ENCODE measurements at places on chromosomes 7 and 10.

GRCh38 chr7:74029991-74030415, 2.0 kb downstream of the ELN start:
- DNase-seq = no peak

- DNase-seq = no peak
Observed at GRCh38 chr10:119737039-119737663, 11.3 kb downstream of the INPP5F start.

DNA sequence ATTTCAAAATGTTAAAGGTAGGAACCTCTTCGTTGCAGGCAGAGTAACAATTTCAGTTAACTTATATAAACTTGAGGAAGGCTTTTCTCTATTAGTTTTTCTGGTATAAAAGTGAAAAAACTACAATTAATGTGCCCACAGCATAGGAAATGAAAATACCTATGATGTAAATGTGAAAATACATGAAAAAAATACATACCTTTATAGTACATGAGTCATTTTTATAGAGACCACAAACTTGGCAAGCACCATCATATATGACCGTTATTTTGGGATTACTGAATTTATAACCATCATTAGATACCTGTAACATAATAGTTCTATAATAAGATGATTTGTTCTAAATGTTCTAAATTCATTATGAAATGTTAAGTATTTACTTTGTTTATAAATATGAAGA, 42.7 kb downstream of the VWDE start:
- no peak for DNase-seq

- no peak for DNase-seq
Observed at GRCh38 chr7:30091491-30091912, 43.3 kb upstream of the MTURN start.

- no peak for DNase-seq
Observed at GRCh38 chr10:57849691-57850357, 417.9 kb downstream of the IPMK start.

- no peak for DNase-seq
Observed at GRCh38 chr10:117249493-117250093, 8.7 kb downstream of the SLC18A2 start.

DNA sequence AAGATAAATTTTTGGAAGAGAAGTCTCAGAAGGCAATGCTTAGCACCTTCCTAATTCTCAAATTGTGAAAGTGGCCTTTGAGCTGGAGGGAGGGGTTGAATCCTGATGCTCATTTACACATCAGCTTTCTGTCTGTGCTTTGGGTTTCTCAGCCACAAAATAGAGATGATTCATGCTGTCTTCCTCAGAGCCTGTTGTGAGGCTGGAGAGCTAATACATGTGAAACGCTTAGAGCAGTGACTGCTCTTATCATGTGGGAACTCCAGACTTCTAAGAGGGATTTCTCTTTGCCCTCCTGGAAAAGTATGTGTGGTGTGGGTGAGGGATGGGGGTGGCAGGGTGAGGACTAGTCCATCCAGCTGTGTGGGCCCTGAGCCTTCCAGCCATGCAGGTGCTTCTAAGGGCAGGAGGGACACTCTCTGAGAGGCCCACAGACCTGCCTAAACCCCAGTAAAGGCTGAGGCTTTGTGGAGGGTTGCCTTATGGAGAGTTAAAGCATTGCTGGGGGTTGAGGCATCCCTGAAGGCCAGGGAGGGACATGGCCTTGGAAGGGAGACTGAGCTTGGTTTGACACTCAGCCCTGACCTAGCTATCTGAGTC, 4.8 kb upstream of the EVX1 start:
- no peak for DNase-seq

DNA sequence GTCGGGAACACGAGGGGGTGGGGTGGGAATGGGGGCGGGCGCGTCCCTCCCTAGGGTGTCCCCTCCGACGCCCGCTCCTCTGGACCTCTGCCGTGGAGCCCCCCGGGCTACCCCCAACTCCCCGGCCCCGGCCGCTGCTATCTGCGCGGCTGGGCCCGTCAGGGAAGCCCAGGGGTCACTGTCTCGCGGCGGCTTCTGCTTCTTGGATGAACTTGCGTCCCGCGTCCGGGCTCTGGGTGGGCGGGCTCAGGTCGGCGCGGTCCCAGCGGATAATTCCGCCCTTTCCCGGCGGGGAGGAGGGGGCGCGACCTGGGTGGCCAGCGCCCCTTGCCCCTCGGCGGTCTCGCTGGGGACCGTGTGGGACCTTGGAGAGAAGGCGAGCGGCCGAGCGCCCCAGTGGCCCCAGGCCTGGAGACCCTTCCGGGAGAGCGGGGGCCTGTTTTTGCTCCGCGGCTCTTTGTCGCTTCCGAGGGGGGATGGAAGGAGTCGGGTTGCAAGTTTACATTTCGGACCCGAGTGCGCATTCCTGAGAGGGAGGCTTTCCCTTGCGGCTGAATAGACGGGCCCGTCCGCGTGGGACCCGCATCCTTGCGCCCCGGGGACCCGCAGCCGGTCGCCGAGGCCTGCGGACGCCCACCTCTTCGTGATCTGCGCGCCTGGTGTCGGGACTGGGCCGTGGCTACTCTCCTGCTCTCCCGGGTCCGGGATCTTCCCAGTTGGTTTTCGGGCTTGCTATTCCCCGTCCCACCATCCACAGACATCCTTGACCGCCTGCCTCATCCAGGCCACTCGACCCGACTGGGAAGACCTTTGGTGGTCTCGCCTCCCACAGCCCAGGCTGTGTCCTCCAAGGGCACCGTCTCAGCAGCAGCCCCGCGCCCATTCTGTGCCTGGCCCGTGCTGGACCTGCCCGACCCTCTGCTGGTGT, 812 bp downstream of the DOCK1 start:
- peak; percentile 56 for DNase-seq

GRCh38 chr10:101007915-101008822, 8.6 kb downstream of the LZTS2 start:
- no peak for DNase-seq

DNA sequence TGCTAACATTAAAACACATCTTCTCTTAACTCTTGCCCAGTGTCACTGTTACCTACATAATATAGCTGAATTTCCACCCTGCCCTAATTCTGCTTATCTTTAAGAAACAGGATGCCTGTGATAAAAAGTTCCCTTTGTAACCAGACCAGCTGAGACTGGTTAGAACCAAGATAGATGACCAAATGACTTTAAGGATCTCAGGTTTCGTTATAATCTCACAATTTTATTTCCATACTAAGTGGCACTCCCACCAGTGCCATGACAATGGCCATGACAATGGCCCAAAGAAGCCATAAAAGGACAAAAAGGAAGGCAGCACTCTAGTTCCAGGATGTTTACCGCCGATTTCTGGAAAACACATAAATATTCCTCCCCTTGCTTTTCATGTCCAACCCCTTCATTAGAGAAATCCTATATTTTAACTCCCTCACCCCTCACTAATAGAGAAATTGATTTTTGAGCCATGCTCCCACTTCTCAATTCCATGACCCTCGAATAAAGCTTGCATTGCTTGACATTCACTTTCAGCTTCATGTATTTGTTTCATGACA, 126.1 kb downstream of the ELAPOR2 start:
- DNase-seq = no peak

- DNase-seq = no peak
Observed at GRCh38 chr10:47287365-47287802, 12.6 kb upstream of the GDF10 start.

DNA sequence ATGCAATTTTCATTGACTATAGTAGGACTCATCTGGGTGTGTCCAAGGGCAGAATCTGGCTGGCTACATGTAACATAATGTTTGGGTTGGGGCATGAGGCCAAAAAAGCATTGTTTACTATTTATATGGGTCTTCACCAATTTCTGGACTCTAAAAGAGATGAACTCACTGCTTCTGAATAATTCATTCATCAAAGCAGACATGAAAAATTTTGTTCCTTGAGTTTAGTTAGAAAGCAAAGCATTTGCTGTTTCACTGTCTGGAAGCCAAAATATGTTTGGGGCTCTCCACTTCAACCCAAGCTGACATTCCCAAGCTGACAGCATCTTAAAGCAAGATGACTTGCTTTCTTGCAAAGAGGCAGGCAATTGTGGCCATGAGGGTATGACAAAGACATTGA, 670.6 kb downstream of the SUGCT start:
- no peak for DNase-seq

DNA sequence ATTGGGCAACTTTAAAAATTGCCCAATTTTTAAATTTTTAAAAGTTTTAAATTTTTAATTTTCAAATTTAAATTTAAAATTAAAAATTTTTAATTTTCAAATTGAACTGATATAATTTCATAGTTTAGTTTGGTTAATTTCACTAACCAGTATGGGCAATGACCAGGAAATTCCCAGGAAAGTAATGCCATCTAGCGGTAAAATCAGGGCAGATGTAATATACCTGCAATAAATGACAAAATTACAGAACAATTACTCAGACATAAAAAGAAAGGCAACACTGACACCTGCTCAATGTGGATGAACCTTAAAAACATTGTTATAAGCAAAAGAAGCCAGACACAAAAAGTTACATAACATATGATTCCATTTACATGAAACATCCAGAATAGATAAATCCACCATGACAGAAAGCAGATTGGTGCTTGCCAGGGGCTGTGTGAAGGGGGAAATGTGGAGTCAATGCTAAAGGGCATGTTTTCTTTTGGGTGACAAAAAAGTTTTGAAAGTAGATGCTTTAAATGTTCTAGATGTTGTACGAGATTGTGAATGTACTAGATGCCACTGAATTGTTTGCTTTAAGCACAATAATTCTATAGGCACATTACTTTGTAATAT, 28.6 kb upstream of the SLC16A12 start:
- peak; percentile 41 for DNase-seq

DNA sequence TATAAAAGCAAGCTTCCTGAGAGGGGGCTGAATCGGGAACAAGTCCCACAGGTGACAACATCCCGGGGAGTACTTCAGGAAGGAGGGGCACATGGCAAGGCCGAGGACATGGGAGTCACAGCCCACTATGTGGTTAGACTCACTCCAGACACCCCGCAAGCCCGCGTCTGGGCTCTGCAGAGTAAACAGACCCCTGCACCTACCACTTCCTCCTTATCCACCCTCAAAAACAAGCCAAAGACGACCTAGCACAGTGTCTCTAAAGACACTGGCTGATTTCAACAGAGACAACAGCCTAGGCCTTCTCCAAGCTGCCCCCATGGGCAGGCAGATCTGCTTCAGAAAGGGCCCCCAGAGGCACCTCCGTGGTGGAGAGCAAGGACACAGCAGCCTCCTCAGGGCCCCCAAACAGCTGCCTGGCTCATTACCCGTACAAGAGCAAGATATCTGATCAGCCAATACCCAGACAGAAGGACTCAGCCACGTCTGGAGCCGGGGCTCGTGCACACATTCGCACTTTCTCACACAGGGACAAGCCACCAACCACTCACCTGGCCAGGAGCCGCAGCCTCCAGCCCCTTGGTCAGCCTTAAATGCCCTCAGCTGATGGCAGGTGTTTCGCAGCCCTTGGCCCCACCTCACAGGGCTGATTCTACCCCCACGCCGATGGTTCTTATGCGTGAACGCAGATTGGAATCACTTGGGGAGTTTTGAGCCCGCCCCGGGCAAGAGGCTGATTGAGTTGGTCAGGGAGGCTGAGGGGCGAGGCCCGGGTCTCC, 10.7 kb upstream of the KPNA7 start:
- no peak for DNase-seq

DNA sequence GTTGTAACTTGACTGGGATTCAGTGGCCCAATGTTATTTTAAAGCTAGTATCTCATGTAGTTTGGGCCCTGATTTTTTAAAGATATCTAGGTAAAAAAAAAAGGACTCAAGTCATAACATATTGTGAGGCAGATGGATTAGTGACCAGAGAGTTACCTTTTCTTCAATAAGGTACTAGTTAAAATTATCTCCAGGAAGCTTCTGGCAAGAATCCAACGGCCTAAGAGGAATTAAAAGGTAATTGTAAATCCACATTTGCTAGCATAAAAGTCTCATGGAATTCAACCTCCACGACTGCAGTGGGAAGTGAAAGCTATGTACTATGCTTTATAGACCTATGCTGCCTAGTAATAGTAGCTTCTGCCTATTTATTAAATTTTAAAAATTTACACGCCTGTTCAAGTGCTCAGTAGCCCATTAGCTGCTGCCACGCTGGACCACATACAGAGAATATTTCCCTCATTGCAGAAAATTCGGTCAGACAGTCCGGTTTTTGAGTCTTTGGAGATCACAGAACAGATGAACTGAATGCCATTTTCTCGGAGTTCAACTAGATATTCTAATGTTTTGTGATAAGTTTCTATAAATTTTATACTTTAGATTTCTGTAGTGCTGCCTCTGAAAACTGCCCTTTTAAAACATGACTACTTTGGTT, 118.4 kb downstream of the NSUN6 start:
- DNase-seq = no peak

DNA sequence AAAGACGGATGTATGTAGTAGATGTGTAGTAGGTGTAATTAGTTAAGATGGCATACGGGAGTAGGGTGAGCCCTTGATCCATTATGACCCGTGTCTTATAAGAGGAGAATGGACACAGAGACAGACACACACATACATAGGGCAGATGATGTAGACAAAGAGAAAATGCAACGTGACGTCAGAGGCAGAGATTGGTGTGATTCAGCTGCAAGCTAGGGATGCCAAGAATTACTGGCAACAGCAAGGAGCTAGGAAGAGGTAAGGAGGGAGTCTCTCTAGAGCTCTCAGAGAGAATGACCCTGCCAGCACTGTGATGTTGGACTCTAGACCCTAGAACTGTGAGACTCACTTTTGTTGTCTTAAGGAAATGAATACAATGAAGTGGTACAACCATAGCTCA, 247.0 kb upstream of the HABP2 start:
- DNase-seq = no peak

DNA sequence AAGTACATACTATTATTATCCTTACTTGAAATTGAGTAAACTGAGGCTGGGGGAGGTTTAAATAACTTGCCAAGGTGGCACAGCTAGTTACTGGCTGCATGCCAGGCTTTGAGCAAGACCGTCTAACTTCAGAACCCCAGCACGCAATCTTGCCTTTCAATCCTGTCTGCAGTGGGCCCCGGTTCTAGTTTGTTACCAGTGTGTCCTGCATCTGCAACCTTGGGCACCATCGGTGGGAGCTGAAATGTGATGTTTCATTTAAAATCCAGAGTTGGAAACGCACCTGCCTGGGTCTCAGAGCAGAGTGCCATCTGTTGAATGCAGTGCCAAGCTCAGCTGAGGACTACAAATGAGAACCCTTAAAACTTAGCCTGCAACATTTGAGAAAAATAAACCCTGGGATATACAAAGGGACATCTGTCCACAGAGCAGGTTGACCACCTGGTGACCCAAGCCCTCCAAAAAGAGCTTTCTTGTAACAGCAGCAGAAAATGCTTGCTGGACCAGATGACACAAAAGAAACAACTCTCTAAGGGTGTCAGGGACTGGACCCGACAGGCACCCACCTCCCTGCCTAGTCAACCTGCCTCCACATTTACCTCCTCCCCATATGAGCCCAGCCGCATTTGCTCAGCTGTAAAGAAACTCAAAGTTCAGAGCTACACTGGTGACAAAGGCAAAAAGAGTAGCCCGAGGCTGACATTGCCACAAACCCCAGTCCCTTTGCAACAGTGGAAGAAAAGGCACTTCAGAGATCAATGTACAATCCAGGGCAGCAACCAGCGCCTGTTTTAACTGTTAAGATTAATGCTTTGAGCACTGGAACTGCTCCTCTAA, 1.7 kb downstream of the SH3PXD2A start:
- no peak for DNase-seq

- no peak for DNase-seq
Observed at GRCh38 chr10:1977461-1977860, 240.1 kb upstream of the ADARB2 start.

GRCh38 chr10:100485801-100486495, 23.1 kb downstream of the WNT8B start:
- no peak for DNase-seq
